ENCODE measurements at places on chromosomes 12 and 14. TPM values are rescaled to one million over a fixed set of nuclear protein-coding genes. Genes with fewer than 3 reads are reported as not detected.

GRCh38 chr14:53894456-53894855 lies 62.2 kb downstream of the BMP4 start:
- peak; percentile 76 for DNase-seq

DNA sequence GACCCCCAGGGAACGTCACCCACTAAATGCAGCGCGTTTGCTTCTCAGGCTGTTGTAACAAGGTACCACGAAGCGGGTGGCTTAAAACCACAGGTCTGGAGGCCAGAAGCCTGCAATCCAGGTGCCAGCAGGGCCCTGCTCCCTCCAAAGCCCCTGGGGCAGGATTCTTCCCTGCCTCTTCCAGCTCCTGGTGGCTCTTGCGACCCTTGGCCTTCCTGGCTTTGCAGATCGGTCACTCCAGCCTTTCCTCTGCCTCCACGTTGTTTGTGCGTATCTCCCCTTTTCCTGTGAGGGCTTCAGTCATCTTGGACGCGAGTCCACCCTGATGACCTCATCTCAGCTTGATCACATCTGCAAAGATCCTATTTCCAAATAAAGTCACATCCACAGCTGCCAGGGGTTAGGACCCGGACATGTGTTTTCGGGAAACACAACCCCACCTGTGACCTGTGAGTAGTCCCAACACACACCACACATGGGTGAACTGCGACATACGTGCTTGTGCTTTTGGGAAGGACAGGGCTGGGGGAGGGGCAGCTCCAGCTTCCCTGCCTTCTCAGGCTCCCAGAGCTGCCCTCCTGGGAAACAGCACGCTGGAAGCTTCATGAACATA lies 114.5 kb upstream of the NCOR2 start:
- DNase-seq = peak; percentile 59

GRCh38 chr12:125418902-125419564 lies 353.8 kb downstream of the AACS start:
- no peak for DNase-seq

DNA sequence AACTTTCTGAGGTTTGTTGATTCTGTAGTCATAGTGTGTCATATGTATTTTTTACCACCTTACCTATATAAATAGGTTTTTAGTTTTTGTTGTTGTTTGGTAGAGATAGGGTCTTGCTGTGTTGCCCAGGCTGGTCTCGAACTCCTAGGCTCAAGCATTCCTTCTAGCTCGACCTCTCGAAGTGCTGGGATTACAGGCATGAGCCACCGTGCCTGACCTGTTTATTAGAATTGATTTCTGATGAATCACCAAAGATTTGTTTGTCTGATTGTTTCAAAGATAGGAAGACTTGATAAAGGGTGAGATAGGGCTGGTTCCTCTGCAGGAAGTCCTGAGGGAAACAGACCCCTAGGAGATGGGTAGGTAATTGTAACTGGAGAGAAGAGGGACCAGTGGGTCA lies 481.6 kb downstream of the PCNX1 start:
- DNase-seq = no peak

DNA sequence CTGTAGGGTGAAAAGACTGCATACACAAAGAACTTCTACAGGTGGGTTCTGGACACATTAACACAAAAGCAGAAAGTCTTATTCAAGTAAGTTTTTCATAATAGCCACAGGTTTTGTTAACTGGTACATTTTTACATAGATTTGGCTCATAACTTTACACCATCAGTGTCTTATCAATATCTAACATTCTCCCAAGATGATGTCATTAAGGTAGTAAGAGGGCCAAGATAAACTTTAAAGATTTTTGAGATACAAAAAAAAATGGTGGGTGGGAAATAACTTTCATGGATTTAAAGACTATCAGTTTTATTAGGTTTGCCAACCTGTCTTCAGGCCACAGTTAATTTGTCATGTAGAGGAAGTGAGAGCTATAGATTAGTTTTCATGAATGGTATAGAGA lies 1.7 kb downstream of the SUPT16H start:
- no peak for DNase-seq

DNA sequence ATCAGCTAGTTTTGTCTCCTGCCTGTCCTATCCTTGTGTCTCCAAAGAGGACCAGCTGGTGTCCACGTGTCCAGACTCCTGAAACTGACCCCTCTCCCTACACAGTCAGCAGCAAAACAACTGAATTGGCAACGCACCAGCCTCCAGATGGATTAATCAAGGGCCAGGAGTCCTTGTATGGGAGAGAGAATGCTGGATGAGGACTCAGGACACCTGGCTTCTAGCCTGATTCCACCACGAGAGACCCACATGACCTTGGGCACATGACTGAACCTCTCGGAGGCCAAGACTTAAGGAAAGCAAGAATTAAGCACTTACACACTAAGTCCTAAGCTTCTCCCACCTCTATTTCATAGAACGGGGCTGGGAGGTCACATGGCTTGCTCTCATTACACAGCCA lies 60.4 kb upstream of the CMKLR1 start:
- DNase-seq = no peak

DNA sequence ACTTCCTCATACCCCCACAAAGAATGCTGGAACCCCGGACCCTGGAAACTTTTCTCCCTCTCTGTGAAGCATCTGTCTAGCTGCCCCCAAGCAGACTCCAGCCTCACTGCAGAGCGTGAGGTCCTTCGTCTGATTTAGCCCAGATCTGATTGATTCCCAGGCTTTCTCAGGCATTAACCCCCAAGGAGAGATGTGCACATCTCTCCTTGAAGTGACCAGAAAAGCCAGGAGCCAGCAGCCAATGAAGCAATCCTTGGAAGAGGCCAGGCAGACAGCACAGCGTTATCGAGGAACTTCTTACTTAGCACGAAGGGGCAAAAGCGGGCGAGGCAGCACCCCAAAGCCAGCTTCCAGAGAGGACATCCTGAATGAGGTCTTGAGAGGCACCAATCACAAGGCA lies 100.7 kb downstream of the ZFP36L1 start:
- DNase-seq = no peak

GRCh38 chr12:117361347-117361751 lies at the start of gene NOS1:
Gene NOS1, minus strand, starts transcription at chr12:117361626. Its CDS starts 30,557 bp downstream, at chr12:117331069.
- no peak for DNase-seq

Gene LPAR5
- 0.10 TPM for polyA plus RNA-seq

Gene SPIC
- not detected for polyA plus RNA-seq

Data from cardiac muscle cell (in vitro differentiated cells and primary cell).